ENCODE measurements at places on chromosomes 3 and 15.

DNA sequence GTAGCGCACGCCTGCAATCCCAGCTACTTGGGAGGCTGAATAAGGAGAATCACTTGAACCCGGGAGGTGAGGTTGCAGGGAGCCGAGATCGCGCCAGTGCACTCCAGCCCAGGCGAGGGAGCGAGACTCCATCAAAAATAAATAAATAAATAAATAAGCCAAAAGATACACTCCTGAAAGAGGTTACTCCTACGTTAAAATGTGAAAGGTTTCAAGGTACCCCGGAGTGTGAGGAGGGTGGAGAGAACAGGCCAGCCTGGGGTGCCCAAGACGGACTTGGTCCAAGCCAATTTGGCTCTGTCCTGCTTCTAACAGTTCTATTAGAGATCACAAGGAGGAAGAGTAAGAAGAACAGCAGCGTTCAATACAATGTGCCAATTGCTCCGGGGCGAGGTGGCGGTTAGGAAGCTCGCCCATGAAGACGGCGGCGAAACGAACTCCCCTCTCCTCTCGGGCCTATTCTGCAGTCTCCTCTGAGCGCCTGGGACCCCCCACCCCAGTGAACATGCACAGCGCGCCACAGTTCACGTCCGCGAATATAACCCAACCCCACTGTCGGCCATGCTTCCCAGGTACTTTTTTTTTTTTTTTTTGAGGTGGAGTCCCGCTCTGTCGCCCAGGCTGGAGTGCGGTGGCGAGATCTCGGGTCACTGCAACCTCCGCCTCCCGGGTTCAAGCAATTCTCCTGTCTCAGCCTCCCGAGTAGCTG, 942 bp downstream of the ELP6 start:
- no peak for DNase-seq

- DNase-seq: no peak
Observed at GRCh38 chr15:75589071-75589470, 10.0 kb upstream of the PTPN9 start.

GRCh38 chr15:101018450-101018849, 99.3 kb downstream of the LRRK1 start:
- no peak for DNase-seq

DNA sequence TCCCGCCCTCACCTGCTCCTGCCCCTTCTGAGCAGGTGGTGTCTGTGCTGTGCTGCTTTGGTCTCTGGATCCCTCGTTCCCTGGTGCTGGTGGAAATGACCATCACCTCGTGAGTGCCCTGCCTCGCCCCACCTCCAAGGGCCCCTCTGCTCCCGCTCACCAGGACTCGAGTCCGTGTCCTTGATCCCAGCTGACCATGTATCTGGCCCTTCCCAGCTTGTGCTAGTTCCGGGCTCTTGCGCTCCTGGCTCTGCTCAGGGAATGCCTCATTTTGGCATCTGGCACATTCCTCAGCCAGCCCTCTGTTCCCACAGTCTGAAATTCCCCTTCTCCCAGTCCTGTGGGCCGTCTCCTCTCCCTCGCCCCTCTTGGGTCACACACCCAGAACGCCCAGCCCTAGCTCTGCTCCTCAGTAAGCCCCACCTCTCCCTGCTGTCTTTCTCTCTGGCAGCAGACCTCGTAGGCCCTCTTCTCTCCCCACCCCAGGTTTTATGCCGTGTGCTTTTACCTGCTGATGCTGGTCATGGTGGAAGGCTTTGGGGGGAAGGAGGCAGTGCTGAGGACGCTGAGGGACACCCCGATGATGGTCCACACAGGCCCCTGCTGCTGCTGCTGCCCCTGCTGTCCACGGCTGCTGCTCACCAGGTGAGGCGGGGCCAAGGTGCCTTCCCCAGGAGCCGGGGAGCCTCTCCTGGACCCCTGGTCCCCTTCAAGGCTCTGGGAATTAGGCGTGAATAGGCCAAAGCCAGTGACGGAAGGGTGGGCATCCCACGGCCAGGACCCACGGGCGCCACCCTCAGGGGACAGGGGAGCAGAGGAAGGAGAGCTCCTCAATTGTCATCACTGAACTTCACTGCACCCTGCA, 11.5 kb downstream of the SLC51A start:
- DNase-seq: no peak

DNA sequence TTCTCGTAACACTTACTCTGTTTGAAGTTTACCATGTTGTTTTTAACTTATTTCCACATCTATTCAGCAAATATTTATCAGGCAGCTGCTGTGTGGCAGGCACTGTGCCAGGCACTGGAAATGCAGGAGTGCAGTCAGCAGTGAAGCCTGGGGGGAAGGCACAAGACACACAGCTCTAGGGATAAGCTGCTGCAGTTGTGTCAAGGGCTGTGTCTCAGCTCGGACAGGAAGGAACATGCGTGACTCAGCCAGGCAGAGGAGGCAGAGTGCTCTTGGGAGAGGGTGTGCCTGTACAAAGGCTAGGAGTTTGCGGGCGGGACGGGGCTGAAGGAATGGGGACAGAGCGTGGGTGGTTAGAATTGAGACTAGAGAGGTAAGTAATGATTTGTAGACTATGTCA, 24.7 kb downstream of the LYSMD4 start:
- no peak for DNase-seq

Data from GOT3 (cell line).